ENCODE measurements at places on chromosomes 2 and 18. TPM values are rescaled to one million over a fixed set of nuclear protein-coding genes. Genes with fewer than 3 reads are reported as not detected.

DNA sequence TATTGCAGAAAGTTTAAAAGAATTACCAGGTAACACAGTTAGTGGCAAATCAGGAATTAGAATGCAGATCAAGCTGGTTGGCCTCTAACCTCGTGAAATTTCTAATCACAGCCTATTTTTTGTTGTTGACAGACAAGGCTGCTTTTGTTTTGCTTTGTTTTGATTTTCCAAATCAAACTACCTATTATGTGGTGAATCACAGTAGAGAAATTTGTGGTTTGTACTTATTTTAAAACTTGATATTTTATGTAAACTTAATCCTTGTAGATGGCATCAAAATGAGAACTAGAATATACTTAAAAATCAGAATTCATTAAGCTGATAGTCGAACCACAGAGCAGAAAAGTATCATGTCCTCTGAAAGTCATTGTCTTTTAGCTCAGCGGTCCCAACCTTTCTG lies 258.1 kb downstream of the CTNNA2 start:
- DNase-seq = no peak

DNA sequence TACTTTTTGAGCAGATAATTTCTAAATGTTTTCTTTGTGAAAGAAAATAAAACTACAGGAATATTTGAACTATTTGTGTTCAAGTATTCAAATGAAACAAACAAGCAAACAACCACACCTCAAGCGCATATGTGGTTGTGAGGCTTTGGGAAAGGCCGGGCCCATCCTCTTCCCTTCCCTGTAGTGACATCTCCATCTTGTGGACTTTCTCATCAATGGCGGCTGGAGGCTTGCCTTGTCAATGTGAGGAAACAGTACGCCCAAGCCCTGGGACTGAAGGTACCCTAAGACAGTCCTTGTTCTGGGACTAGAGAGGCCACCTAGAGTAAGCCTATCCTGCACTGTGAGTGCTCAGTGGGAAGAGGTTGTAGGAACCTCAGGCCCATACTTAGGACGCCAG lies 166.8 kb downstream of the TPGS2 start:
- no peak for DNase-seq

DNA sequence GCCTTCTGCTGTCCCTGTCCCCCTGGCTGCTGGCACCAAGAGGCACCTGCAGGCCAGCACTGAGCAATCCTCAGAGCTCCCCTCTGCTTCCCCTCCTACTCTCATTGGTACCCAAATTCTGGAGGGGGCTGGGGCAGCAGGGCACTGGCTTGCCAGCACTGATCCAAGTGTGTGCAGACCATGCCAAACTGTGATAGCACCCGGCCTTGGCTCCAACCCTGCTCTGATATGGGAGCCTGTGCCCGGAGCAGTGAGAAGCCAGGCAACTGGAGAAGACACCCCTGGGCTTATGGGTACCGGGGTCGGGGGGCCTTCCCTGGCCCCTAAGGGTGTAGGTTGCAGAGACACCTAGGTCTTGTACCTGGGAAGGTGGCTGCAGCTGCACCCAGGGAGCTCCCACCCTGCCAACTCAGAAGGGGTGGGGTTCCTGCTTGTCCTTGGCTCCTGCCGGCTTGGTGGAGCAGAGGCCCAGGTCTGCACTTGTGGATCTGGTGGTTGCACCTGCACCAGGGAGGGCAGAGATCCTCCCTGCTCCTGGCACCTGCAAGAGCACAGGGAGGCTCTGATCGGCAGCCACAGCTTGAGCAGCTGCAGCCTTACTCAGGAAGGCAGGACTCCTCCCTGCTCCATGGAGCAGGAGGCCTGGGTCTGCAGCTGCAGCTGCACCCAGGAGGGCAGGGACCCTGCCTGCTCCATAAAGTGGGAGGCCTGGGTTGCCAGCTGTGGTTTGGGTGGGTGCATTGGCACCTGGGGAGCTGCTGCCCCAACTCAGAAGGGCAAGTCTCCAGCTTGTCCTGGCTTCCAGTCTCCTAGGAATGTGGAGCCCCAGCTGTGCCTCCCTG lies 96.3 kb downstream of the BCL2L11 start:
- peak; percentile 38 for DNase-seq

DNA sequence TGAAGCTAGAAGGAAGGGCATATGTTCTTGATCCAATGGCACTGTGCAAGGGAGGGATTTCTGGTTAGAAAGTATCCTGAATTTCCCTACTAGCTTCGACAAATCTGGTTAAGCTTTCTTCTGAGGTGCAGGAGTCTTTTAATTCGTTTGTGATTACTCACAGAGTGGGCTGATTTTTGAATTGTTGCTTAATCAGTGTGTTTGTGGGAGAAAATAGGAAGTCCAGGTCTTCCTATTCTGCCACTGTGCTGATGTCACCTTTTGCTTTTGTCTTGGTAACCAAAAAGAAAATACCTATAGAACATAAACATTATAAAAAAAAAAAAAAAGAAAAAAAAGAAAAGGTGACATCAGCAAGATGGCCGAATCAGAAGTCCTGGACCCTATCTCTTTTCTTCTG lies 1008.6 kb downstream of the TSN start:
- no peak for DNase-seq

- no peak for DNase-seq
These were observed 103.9 kb upstream of the DCC start for GRCh38 chr18:52236131-52236530.

- no peak for DNase-seq
These were observed 1317.4 kb upstream of the CDH2 start for GRCh38 chr18:29494371-29494770.

Gene TWIST2
- 2.7 TPM for polyA plus RNA-seq

- DNase-seq = no peak
These were observed 4.6 kb downstream of the SETBP1 start for GRCh38 chr18:44685296-44685695.

Gene IL18RAP
- 0.44 TPM for polyA plus RNA-seq

DNA sequence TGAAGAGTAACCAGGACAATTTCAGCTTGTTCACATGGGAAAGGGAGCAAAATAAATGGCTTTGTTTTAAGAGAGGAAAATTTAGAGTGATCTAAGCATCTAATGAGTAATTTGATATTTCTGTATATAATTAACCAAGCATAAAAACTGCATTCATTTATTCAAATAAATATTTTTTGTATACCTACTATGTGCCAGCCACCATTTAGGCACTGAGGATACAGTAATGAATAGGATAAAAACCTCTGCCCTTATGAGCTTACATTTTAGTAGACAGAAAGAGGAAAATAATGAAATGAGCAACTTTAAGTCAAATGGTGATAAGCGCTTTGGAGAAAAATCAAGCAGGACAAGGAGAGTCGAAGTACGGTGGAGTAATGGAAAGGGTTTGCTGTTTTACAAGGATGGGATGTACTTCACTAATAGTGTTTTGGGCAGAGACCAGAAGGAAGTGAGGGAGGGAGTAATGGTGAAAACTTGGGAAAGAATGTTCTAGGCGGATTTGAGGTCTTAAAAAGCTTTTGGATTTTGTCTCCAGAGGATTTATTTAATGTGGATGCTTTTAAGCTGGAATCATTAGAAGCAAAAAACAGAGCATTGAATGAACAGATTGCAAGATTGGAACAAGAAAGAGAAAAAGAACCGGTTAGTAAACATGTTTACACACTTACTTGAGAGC lies 17.4 kb downstream of the NDC80 start:
- no peak for DNase-seq

Gene DSG1
- polyA plus RNA-seq = 0.07 TPM

GRCh38 chr2:174224665-174225288 lies 23.6 kb downstream of the OLA1 start:
- DNase-seq = no peak

Gene ALK
- polyA plus RNA-seq = 0.01 TPM

Gene KRTCAP3
- 0.51 TPM for polyA plus RNA-seq

GRCh38 chr18:902229-902628 lies 2.4 kb upstream of the ADCYAP1 start:
- DNase-seq = no peak

- no peak for DNase-seq
These were observed 148.5 kb downstream of the LNPK start for GRCh38 chr2:175853616-175853890.

- DNase-seq = no peak
These were observed 183.8 kb downstream of the DYSF start for GRCh38 chr2:71637168-71637567.

DNA sequence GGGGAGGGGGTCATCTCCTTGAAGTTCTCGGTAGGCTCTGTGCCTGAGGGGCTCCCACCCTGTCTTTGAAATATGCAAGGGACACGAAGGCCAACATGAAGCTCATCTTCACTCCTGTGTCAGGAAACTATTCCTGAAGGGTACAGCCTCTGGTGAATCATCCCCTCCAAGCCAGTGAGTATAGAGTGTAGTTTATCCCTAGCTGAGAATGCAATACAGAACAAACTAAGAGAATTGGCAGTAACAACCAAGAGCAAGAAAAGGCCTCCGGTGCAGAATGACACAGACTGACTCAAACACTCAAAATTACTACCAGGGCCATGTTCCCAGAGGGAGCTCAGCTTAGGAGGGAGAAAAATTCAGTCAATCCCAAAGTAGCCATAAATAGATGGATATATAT lies 413.3 kb downstream of the BCL11A start:
- no peak for DNase-seq

Gene FAP
- polyA plus RNA-seq = 2.7 TPM

DNA sequence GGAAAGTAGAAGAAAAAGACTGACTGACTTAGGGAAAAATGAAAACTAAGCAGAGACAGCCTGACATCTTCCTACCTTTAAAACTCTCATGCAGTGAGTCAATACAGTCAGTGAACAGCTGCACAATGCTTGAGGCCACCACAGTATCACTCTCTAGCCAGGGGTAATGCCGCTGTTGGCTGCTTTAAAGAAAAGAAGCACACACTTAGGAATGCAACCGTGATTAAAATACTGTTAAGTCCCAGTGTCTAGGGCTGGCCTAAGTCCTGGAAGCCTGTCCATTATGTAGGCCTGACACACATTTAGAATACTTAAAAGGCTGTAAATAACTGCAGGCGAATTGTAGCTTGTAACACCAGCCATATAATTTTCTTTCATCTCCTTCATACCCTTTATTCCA lies 50.7 kb downstream of the SIGLEC15 start:
- no peak for DNase-seq

Gene C2orf92
- 25.4 TPM for polyA plus RNA-seq

Gene UGT1A4
- polyA plus RNA-seq = not detected

GRCh38 chr18:13136904-13137669 lies 81.5 kb upstream of the LDLRAD4 start:
- peak; percentile 55 for DNase-seq

GRCh38 chr18:48769006-48769636 lies 181.6 kb downstream of the SMAD7 start:
- DNase-seq = no peak

DNA sequence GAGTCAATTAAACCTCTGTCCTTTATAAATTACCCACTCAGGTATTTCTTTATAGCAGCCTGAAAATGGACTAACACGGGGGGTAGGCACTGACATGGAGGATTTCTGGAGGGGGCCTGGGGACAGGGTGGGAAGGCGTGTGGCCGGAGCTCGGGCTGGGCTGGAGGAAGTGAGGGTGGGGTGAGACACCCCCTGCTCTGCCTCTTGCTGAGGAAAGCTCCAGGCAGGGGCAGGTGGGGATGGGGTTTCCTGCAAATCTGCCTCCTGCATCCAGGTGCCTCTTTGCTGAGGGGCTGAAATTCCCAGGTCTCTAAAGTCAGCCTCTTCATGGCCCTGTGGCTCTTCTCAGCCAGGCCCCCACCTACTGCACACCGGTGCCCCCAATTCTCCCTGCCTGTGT lies 25.7 kb upstream of the OTOS start:
- DNase-seq = no peak

DNA sequence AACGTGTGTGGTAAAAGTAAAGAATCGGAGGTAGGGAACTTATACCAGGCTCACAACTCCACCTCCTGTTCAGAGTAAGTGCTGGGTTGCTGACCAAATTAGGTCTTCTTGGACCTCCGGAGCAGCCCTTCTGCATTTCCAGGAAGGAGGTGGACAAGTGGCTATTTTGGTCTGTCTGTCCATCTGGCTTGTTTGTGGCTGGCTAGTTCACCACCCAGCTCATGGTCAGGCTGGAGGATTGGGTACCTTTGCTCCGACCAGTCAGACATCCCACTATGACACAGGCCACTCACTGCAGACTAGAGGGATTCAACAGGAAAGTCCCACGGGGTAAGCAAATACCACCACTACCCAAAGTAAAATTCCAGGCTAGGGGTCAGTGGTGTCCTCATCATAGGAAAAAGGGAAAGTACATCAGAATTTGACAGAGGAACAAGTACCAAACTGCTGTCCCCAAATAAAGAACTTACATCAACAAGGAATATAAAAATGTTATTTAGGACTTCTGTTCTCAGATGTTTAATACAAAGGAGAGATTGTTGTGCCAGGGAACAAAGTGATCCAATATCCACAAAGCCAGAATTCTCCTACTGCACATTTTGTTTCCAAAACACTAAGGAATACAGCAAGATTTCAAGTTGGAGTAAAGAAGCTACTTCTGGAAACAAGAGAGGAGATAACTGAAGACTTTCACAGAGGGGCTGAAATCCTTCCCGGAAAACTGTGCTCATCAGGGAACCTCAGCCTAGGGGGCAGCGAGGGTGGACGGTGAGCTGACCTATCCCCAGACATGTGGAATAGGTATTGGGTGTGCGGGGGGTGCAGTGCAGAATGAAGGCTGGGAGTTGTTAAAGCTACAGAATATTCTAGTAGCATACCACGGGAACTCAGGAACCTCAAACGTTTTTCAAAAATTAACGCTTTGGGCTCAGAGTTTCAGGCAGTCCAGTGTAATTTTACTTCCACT lies 56.9 kb downstream of the BCL2 start:
- DNase-seq = no peak

Gene TEX44
- not detected for polyA plus RNA-seq

Gene CROCC2
- not detected for polyA plus RNA-seq

Gene UGT1A5
- not detected for polyA plus RNA-seq

- no peak for DNase-seq
These were observed 206.9 kb upstream of the FSIP2 start for GRCh38 chr2:185531721-185532120.

Gene C1QL2
- 0.03 TPM for polyA plus RNA-seq

GRCh38 chr2:240626531-240627300 lies 1.4 kb downstream of the GPR35 start:
- DNase-seq = no peak

Gene PLGLB2
- 5.3 TPM for polyA plus RNA-seq

- DNase-seq = peak; percentile 69
These were observed 18.8 kb upstream of the TNS1 start for GRCh38 chr2:218021536-218022071.

Gene IL1RL2
- 0.29 TPM for polyA plus RNA-seq

GRCh38 chr2:134399096-134399495 lies 145.2 kb downstream of the MGAT5 start:
- DNase-seq = no peak

Gene OBSL1
- 310 TPM for polyA plus RNA-seq

- DNase-seq = no peak
These were observed 248.0 kb downstream of the TMEM182 start for GRCh38 chr2:103009871-103010270.

- DNase-seq = no peak
These were observed 40.6 kb downstream of the GCKR start for GRCh38 chr2:27537287-27537686.

DNA sequence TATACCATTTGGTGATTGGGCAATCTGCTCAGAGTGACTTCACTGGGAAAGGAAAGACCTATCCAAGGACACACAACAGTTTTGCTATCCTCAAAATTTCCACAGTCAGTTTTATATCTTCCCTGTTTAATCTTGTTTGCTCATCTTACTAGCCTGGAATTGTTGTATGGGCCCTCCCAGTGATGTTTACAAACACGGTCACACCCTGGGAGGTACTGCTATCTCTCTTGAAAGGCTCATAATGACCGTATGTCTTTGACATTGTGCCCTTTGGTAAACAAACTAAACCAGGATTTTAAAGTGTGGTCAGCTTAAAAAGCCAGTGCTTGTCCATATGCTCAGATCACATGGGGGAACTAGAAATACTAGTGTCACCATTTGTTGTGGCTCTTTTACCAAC lies 277.0 kb downstream of the CDH2 start:
- no peak for DNase-seq

- DNase-seq = no peak
These were observed 10.3 kb upstream of the SNED1 start for GRCh38 chr2:240988146-240988545.
